Bronchial epithelial cell (primary cell): ENCODE measurements at places on chromosomes 12 and 14. TPM values are rescaled to one million over a fixed set of nuclear protein-coding genes. Genes with fewer than 3 reads are reported as not detected.

GRCh38 chr14:82403987-82404386, 870.3 kb upstream of the SEL1L start:
- DNase-seq, result no peak

GRCh38 chr12:29655861-29656260, 127.9 kb downstream of the TMTC1 start:
- DNase-seq, result no peak

APOLD1 gene
- total RNA-seq, result 1.4 and 2.6 TPM in 2 replicates

DNA sequence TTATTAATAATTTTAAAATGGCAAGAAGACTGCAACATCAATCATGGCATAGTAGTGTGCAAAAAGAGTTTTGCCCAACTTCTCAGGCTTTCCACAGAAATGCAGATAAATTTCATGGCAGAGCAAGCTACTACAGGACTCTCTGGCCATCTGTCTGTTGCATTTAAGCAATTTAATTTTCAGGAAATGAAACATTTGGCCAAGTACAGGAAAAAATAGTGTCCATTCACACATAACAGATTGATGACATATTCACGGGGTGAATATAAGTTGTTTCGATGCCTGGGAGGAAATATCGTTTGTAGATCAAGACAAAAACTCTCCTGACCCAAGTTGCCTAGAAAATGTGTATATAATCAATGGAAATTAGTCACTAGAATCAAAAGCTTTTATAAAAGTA, 324.0 kb downstream of the PRKD1 start:
- DNase-seq, result no peak

GRCh38 chr12:79083181-79083580, 218.6 kb downstream of the SYT1 start:
- DNase-seq, result peak; percentile 22

DNA sequence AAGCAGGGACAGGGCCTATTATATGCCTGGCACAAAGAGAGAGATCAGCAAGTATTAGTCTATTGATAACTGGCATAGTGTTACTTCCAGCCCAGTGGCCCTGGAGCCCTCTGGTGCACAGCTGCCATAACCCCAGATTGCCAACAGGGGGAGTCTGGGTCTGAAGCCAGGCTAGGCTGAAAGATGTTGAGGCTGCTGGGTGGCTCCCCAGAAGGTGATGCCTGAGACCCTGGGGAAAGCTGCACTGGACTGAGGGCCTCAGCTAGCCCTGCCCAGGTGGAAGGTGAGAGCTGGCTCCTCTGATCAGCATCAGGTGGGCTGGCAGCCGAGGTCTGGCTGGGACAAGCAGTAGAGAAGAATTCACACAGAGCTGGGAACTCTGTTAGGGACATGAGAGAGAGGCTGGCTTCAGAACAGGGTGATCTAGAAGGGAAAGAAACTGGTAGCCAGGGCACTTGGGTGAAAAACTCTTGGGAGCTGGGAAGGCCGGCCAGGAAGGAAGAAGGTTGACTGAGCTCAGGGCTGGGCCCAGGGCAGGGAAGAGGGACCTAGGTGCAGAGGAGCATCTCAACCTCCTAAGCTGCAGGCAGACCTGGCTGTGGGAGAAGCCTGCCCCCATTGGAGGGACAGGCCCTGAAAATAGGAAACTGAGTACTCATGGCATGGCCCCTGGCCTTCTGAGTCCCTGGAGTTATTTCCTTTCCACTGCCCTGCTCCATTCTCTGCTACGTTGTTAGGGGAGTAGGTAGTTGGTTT, 3.9 kb downstream of the GZMH start:
- DNase-seq, result peak; percentile 23

- no peak for DNase-seq
These were observed 143.6 kb downstream of the ITPR2 start for GRCh38 chr12:26689281-26689841.

- DNase-seq, result peak; percentile 13
These were observed 582.7 kb downstream of the SLC6A15 start for GRCh38 chr12:84329938-84330337.

CSRP2 gene
- total RNA-seq, result 19.5 and 25.5 TPM in 2 replicates

- DNase-seq, result no peak
These were observed 13.9 kb downstream of the ERG28 start for GRCh38 chr14:75646762-75647161.

DAO gene
- not detected in 2 replicates for total RNA-seq

DNA sequence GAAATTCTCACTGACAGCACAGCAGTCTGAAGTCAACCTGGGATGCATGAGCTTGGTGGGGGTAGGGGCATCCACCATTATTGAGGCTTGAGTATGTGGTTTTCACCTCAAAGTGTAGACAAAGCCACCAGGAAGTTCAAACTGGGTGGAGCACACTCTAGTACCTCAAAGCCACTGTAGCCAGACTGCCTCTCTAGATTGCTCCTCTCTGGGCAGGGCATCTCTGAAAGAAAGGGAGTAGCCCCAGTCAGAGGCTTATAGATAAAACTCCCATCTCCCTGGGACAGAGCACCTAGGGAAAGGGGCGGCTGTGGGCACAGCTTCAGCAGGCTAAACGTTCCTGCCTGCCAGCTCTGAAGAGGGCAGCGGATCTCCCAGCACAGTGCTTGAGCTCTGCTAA, 143.0 kb downstream of the KITLG start:
- no peak for DNase-seq

- DNase-seq, result no peak
These were observed 324.9 kb upstream of the TMTC1 start for GRCh38 chr12:30108666-30109065.

GRCh38 chr14:25841226-25841625, 756.6 kb downstream of the NOVA1 start:
- DNase-seq, result peak; percentile 3

DNA sequence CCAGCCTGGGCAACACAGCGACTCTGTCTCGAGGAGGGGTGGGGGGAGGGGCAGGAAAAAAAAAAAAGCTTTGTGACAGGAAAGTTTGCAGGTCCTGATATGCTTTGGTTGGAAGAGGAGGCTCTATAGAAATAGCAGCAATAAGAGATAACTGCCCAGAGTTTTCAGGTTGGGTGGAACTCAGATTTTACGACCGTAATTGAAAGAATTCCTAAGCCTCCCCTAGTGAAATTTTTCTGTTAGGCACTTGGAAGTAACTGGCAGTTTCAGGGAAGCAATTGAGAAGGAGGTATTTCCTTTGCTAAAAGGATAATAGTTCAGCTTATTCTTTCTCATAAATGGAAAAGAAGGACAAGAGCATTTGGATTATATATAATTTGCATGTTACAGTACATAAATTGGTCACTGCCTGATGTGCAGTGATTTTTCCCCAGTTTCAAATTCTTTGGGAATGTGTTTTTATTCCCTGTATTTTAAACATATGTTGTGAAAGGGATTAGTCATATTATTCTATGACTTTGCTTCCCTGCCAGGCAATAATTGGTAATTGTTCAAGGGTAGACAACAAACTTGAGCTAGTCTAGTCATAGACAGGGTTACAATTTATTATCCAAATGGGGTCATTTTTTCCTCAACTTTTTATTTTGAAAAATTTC, 452.8 kb downstream of the AEBP2 start:
- DNase-seq, result no peak

SOX5 gene
- under 0.01 TPM in 2 replicates for total RNA-seq

DNA sequence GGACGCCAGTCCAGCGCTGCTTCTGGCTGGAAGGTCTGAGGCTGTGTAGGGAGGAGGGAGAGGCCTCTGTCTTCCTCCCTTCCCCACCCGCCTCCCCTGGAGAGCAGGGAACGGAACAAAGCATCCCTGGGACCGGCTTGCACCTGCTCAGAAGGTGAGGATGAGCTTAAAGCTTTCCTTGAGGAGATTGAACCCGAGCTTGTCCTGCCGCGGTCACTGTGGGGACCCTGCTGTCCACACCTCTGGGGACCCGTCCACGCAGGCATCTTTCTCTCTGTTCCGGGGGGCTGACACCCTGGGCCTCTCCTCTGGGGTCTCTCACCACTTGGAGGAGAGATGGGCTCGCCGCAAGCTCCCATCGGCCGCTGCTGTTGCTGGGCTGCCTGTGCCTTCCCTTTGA, 33.2 kb upstream of the SFSWAP start:
- DNase-seq, result no peak

SSTR1 gene
- total RNA-seq, result under 0.01 TPM in 1 of 2 replicates, not detected in the other

TTC7B gene
- 2.9 and 7.2 TPM in 2 replicates for total RNA-seq

USP44 gene
- 0.13 and 0.26 TPM in 2 replicates for total RNA-seq

DNA sequence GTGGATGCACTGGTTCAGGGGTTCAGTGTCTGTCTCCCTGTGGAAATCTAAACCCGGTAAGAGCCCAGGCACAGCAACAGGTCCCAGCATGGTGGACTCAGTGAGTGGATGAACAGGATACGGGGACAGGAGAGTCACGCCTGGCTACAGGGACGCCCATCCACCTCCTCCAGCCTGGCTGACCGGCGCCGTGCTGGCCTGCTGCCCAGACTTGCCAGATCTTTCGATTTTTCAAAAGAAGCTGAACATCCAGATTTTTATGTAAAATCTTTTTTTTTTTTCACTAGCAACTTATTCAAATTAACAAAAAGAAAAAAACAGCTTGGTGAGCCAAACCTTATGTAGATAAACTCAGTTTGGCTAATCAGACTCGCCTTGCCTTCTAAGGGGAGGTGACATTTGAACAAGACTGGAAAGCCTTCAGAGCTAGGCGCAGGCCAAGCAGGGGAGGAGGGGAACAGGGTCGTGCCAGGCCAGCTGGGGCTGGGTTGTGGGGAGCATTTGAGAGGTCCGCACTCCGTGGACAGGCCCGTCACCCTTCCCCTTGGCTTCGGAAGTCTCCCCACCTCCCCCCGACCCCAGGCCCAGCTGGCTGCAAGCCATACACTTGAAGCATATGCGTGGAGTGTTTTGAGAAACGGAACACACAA, 87.8 kb upstream of the NCOR2 start:
- DNase-seq, result peak; percentile 25

DNA sequence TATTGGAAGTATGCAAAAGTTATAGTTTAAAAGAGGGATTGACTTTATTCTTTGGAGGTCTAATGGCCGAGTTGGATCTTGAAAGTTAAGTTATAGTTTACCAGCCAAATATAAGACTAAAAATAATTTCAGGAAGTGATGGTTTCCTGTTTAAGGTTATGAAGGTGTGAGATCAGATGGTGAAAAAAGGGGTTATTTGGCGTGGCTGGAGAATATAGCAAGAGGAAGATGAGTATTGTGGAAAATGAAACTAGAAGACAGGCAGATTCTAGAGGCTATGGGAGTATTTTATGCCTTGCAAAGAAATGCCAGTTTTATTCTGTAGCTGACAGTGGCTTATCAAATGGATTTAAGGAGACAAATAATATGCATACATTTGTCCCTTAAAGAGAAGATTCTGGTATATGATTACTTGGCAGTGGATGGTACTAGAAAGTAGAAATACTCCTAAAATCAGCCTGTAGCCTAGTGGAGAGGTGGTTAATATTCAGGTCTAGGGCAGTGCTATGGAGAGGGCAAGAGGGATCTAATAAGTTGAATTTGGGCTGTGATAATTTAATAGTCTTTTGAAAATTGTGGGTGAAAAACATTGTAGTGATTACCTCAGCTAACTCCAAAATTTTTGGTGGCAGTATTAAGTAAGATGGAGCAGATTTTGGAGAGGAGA, 1091.8 kb upstream of the ATXN7L3B start:
- DNase-seq, result no peak
